ENCODE measurements at places on chromosomes 4 and X.

- no peak for DNase-seq
These were observed 329.7 kb downstream of the FBXW7 start for GRCh38 chr4:152206185-152206584.

GRCh38 chr4:41183021-41183553 lies 31.3 kb downstream of the APBB2 start:
- no peak for DNase-seq

- DNase-seq: no peak
These were observed 115.0 kb upstream of the SHISA3 start for GRCh38 chr4:42282081-42282901.

GRCh38 chr4:23631255-23631950 lies 258.4 kb downstream of the PPARGC1A start:
- no peak for DNase-seq

DNA sequence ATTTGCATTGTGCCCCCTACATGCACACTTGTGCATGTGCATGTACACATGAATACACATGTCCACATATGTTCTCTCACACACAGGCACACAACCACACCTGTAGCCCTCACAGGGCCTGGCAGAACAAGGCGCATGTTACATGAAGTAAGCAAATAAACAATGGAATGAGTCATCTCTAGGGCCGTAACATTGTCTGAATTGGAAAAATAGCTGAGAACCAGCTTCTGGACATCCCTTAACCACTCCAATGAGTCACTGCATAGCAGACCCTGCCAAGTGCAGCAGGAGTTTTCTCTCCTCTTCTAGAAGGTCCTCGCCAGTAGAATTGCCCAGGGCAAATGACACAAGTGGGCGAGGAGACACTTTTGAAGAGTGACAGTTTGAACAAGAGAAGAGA lies 66.1 kb downstream of the MAGEA10 start:
- DNase-seq: no peak

DNA sequence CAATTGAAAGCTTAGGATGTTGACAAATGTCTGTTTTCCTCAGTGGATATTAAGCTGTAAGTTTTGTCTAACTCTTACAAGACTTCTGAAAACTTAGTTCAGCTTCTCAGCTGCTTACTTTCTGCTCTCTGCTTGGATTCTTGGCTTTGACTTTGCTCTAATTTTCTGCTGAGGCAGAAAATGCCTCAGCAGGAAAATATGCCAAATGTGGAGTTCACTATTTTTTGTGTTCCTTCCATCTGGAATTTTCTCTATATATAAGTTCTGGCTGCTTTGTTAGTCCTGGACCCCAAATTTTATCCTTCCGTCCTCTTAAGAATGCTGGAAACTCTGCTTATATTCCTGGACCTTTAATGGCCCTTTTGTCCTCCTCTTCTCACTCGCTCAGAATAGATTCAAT lies 352.6 kb upstream of the NWD2 start:
- no peak for DNase-seq

- no peak for DNase-seq
These were observed 371.3 kb downstream of the FBXW7 start for GRCh38 chr4:152164561-152164960.

DNA sequence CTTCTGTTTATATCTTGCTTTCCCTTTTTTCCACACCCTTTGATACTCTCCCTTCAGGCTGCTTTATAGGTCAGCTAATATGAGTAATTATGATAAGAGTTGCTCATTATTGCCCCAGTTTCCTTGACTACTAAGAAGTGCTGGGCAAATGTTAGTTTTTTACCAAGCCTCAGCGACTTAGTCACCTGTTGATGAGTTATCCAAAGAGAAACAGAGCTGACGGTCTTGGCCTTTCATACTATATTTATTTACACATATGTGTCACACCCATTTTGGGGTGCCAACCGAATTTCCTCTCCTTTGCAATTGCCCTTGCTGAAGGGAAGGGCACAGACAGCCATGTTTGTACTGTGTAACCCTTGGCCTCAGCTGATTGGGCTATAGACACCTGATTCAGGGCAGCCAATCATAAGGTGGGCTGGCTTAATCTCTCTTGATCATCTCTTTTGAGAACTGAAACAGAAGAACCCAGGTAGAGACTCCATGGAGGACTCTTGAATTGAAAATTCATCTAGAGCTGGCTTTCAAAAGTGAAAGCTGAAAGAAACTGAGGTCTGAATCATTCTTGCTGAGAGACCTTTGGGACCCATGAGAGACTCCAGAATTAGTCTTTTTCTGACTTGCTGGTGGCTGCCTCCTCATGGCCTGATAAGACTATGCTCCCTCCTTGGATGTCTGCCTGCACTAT lies 111.7 kb upstream of the RPS6KA3 start:
- no peak for DNase-seq

DNA sequence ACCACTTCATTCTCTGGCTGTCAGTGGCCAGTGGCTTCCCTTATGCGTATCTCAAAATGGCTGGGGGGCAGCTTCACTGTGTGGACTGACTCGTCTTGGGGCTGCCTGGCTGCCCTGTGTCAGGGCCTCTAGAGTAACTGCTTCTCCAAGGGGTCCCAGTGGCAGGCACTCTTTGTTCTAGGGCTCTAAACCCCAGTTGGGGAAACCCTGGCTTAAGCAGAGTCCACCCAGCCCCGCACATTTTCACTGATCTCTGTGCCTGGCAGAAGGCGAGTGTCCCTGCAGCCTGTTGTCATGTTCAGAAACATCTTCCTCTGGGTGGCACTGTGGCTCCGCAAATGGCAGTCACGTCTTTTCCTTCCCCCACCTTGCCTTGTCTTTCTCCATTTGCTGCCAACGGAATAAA lies 59.7 kb downstream of the NBDY start:
- DNase-seq: no peak

DNA sequence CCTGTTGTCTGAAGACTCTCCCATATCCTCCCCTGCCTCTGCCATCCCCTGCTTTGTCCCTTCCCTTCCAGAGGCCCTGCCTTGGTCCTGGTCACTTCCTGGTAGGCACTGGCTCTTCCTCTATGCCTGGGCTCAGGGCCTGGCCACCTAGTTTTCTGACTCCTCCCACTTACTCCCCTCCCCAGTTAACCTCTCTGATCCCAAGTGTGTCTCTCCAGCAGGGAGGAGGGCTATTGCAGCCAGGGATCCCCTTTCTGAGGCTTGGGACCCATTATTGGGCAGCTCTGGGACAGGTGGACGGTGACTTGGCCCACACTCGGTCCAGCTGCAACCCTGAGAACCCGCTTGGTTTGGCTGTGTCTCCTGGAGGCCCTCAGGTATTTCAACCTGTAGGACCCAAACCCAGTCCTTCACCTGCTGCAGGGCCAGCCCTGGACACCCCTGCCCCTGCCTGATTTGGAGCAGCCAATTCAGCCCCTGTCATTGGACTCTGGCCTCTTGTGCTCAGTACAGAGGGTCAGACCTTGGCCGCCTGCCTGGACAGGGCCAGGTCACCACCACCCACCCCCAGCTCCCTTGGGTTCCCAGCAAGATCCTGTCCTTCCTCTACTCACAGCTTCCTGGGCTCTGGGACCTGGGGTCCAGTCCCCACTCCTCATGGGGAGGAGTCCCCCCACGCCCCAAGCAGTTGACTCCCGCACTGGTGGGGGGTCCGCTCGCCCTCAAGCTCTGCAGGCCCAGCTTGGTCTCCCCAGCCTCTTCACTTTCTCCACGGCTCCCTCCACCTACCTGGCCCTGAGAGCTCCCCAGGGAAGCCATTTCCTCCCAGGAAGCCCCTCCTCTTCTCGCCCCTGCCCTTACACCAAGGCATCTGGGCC lies 1.1 kb upstream of the SH3BP2 start:
- DNase-seq: no peak

DNA sequence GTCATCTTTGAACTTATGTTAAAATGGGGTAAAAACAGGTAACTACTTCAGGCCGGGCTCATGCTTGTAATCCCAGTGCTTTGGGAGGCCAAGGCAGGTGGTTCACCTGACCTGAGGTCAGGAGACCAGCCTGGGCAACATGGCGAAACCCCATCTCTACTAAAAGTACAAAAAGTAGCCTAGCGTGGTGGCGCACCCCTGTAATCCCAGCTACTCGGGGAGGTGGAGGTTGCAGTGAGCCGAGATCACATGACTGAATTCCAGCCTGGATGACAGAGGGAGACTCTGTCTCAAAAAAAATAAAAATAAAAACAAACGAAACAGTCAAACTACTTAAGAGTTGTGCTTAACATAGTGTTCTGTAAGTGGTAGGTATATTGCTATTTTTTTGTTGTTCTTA lies 2.5 kb downstream of the DDX3X start:
- DNase-seq: no peak

DNA sequence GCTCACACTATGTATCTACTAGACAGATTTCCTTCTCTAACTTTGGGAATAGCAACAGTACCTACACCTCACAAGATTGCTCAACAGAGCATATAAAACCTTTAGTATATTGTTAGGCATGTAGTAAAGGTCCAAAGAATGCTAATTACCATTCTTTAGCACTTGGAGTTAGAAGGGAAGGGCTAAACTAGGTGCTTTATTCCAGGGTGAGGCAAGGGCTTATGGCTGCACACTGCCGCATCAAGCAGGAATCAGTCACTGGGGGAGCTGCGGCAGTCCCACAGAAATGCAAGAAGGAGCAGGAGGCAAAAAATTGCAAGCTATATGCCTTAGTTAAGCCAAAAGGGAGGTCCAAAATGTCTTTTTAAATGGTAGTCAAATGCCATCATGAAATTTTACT lies 162.7 kb downstream of the PPP3CA start:
- DNase-seq: no peak

- DNase-seq: no peak
These were observed 245.7 kb downstream of the TENM3 start for GRCh38 chr4:182488896-182489295.

DNA sequence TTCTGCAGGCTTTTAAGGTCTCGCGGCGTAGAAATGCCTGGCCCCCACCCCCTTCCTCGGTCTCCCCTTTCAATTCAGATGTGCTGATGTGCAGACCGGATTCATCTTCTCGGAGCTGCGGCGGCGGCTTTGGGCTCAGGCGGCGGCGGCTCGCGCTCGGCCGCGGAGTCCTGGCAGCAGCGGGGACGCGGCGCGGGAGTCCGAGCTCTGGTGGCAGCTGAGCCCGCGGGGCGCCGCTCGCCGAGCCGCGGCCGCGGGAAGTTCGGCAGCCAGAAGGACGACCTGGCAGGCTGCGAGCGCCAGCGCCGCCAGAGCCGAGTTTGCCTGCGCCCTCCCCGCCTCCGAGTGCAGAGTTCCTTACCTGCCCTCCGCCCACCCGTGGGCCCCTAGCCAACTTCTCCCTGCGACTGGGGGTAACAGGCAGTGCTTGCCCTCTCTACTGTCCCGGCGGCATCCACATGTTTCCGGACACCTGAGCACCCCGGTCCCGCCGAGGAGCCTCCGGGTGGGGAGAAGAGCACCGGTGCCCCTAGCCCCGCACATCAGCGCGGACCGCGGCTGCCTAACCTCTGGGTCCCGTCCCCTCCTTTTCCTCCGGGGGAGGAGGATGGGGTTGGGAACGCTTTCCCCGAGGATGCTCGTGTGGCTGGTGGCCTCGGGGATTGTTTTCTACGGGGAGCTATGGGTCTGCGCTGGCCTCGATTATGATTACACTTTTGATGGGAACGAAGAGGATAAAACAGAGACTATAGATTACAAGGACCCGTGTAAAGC lies 448 bp downstream of the TLL1 start:
- no peak for DNase-seq

GRCh38 chrX:68991691-68992345 lies 163.0 kb downstream of the EFNB1 start:
- DNase-seq: no peak

- no peak for DNase-seq
These were observed 1.4 kb upstream of the CORIN start for GRCh38 chr4:47839259-47839658.

DNA sequence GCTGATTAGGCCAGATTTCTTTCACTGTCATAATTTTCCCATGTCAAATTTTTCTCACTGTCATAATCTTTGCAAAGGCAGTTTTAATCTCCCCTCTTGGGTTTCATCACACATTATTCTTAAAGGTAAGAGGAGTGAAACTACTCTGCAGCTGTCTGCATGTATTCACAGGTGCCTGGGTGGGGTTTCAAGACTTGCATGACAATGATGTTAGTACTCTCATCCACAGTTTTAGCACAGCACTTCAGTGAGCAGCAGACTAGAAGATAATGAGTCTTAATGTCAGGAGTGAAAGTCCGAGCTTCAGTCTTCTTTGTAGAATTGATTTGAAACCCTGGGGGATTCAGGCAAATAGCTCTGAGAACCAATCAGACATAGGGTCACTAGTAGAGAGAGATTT lies 182.5 kb upstream of the GALNT7 start:
- DNase-seq: no peak

DNA sequence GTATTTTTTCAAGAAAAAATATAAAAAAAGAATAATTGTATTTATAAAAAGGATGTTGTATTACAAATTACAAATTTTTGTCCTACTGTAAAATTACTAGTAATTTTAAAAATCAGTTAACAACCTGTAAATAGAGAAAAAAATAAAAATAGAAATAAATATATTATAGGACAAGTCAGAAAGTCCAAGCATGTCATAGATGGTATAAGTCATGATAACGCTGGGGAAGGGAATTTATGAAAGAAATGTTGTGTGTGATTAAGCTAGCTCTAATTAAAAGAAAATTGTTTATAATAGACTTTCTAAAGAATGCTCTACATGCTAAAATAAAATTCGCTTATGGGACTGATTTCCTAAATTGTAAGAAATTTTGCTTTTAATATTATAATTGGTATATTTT lies 2329.9 kb downstream of the ARAP2 start:
- no peak for DNase-seq

DNA sequence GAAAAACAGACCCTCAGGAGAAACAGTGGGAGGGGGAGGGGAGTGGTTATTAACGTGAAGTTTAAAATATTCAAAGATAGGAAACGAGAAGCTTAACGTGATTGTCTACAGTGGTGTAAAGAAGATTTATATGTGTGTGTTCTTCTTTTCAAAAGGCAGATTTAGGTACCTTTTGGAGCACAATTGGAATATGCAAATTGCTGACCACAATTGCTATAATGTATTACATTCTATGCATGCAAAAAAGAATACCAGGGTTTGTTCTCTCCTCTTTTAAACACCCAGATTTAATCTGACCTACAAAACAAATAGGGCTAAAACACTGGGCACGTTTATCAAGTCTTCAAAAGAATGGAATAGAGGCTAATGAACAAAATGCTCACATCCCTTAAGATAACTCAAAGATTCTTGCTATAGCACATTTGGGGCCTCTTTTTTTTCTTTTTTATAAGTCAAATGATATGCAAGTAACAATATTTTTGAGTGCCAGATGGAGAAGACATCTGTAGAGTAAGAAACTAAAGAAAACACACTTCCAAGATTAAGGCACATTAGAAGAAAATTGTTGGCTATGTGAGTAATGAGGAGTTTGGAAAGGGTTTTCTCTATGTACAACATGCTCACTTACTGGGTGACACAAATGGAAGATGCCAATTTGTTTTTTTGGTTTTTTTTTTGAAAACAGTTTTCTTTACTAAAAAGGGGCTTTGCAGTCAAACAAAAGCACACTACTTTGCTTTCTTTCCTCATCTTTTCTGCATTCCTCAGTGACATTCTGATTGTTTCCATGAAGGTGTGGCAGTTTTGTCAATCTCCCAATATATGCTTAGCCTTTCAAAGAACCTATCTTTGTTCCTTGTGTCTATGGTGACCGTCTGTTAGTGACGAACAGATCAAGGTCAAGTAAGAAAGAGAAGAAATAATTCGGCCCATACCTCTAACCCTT lies 240.3 kb downstream of the PALLD start:
- no peak for DNase-seq

GRCh38 chr4:81260443-81261101 lies 45.5 kb upstream of the PRKG2 start:
- no peak for DNase-seq
